ENCODE measurements at places on chromosomes 12 and 14. TPM values are rescaled to one million over a fixed set of nuclear protein-coding genes. Genes with fewer than 3 reads are reported as not detected.

The TAS2R8 gene
- total RNA-seq = not detected

The DNAJC22 gene
- total RNA-seq = not detected

The ATL1 gene
- total RNA-seq = 1.6 TPM

The BLOC1S1 gene
- 41.1 TPM for total RNA-seq

The FAM90A1 gene
- not detected for total RNA-seq

The ST8SIA1 gene
- 7.6 TPM for total RNA-seq

GRCh38 chr14:82009993-82010392, 476.3 kb upstream of the SEL1L start:
- no peak for DNase-seq

GRCh38 chr12:75481774-75482173, 1.2 kb downstream of the GLIPR1 start:
- DNase-seq = no peak

DNA sequence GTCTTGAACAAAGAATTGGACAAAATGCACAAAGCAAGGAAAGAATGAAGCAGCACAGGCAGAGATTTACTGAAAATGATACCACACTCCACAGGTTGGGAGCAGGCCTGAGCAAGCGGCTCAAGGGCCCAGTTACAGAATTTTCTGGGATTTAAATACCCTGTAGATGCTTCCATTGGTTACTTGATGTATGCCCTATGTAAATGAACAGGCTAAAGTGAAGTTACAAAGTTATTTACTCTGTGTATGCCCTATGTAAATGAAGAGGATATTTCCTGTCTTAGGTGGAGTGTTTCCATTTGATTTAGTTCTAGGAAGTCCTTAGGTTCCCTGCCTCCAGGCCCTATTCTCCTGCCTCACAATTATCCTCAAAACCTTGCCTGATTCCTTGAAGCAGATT, 36.6 kb downstream of the TMX1 start:
- no peak for DNase-seq

DNA sequence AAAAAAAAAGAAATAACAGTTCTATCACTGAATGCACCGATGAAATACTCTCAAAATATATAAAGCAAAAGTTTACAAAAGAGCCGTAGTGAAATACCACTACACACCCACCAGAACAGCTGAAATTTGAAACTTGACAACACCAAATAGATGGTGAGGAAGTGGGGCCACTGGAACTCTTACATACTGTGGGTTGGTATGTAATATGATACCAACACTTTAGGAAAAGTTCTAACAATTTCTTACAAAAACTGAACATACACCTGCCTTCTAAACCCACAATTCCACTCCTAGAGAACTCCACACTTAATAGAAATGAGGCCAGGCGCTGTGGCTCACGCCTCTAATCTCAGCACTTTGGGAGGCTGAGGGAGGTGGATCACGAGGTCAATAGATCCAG, 14.1 kb downstream of the EIF5 start:
- DNase-seq = no peak

DNA sequence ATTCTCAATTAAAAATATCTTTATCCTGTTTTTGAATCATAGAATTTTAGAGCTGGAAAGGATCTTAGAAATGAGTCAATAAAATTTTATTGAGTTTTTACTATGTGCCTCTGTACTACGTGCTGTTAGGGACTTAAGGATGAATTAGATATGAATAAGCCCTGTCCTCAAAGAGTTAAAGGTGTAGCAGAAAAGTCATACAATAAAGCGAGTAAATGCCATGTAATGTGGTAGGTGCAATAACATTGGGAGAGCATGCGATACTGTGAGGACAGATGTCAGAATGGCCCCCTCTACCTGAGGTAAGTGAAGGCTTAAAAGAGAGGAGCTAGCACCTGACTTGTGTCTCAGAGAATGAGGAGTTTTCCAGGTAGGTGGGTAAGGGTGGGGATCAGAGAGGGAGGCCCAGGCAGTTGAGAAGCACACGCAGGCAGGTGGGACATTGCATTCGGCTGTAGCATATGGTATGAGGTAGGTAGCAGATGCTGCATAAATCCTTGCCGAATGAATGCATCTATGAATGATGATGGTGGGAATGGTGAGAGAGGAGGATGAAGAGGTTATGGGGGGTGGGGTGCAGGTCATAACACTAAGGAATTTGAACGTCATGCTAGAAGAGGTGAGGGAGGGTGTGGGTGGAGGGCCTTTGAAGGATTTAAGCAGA, 35.4 kb upstream of the ATP23 start:
- DNase-seq = no peak

DNA sequence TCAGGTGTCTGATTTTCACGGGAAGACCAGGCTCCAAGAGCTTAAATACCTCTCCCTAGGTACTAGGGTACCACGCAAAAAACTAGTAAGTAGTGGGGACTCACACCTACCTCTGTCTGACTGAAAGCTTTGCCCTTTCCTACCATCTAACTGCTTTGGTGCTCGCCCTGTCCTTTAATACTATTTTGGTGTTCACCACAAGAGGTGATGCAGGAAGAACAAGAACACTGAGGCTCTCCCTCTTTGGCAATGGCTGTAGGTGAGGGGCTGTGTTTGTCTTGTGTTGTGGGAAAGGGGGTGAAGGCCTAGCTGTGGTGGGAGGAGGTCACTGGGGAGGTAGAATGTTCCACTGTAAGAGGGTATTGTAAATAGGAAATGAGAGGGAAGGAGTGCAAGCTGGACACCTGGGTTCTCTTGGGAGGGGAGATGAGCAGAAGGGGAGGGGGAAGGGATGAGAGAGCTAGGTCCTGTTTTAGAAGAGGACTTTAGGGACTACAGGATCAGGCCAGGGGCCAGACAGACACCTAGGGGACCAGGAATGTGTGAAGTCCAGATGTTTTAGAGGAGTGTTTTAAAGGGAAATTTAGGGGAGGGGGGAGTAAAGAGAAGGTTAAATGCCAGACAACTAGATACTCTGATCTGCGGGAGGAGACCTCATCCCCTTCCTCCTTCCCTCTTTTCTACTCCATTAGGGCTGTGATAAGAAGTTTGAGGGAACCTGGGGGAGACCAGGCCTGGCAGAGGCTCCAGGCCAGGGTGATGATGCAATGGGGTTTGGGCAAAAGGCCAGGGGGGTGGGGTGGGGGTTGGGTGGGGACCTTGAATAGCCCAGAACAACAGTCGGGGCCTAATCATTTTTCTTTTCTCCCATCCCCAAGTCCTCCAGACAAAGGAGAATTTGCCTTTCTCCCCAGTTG, 2.1 kb downstream of the ITGA5 start:
- no peak for DNase-seq

DNA sequence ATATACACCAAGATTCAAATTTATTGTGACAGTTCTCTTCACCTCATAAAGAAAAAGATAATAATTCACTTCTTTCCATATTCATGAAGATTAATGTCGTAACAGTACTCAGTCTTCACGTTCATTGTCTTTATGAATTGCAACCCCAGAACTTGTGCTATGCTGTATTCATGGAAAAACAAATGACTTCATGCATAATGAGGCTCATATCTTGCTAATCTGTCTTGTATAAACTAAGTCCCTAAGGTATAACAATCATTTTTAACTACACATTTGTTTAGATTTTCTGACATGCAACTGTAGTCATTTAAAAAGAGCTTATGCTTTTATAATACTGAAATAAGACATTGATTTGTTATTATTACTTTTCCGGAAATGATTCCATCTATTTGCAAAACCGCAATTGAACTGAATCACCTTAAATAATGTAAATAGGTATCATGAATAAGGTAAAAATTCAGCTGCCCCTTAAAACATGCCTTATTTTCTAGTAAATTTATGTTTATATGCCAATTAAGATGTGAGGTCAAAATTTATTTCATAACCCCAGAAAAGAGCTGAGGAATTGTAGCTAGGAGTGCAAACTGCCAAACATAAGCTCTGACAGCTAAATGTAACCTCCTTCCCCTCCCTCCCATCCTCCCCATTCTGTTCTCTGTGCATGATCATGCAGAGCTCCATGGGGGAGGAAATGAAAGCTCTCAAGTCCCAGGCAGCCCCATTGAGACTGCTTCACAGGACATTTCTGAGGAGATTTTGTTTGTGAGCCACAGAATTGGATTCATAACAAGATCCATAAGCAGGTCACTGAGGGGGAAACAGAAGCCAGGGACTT, 301.6 kb downstream of the ATP23 start:
- no peak for DNase-seq

DNA sequence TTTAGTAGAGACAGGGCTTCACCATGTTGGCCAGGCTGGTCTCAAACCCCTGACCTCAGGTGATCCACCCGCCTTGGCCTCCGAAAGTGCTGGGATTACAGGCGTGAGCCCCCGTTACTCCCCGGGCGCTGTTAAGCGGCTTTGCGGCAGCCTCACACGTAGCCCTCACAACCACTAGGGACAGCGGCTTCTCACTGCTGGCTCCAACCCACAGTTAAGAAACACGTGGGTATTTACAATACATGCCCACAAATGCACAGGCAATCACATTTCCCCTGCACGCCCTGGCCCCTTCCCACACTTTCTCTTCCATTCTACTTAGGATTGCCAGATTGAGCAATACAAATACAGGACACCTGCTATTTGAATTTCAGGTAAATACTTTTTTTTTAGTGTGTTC, 37.0 kb upstream of the EIF5 start:
- no peak for DNase-seq

- DNase-seq = no peak
Measured at GRCh38 chr12:11768233-11768965, 118.9 kb downstream of the ETV6 start.

DNA sequence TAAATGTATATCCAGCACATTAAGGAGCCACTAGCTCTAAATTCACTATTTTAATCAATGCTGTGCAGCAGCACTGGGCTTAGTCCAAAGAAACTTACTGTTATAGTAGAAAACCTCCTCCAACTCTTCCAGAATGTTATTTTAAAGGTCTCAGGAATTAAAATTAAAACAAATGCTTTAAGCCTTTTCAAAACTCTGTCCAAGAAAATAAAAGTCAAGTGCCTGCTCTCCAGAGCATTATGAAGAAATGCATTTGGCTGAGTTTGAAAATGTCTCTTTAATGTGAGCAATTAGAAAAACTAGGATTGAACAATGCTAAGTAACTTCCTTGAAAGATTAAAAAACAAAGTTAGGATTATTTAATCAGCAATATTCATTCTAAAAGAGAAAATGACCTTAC, 322.4 kb upstream of the DCN start:
- no peak for DNase-seq

- peak; percentile 99 for DNase-seq
Measured at GRCh38 chr14:52729925-52730708, at the start of gene STYX. STYX (plus strand) TSS chr14:52730166; CDS start chr14:52730475, 309 bp downstream.

DNA sequence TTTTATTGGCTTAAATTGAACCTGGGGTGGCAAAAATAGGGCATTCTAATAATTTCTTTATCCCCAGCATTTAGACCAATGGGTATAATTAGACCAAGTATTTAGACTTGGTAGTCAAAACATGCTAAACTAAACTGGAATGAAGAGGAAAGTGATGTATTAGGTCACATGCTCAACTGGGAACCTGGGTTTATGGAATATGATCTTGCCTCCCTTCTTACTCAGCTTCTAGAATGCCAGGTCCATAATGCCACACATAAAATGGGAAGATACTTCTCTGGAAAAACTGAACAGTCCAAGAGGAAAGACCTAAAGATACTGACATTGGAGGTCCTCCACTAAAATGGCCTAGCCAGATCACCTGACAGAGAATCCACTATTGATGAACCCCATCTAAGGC, 6.2 kb upstream of the BIN2 start:
- no peak for DNase-seq

- no peak for DNase-seq
Measured at GRCh38 chr14:33029511-33029910, 90.8 kb downstream of the NPAS3 start.

Measured in T-helper 17 cell (primary cell).